CD8-positive, alpha-beta memory T cell (primary cell): ENCODE measurements at places on chromosomes 16 and 17. TPM values are rescaled to one million over a fixed set of nuclear protein-coding genes. Genes with fewer than 3 reads are reported as not detected.

- H3K27me3 ChIP-seq = peaks cover 5% of the 10 kb centered on the region
- H3K4me3 ChIP-seq = peak overlapping the region; percentile 99
- H3K36me3 ChIP-seq = no peaks in the 10 kb centered on the region
- no peak for DNase-seq
- peaks cover 32% of the 10 kb centered on the region for H3K4me1 ChIP-seq
Observed at GRCh38 chr17:2030779-2031163, 818 bp downstream of the DPH1 start.

- no peak overlapping the region for H3K4me3 ChIP-seq
- no peak overlapping the region for H3K27ac ChIP-seq
- H3K4me1 ChIP-seq = no peaks in the 10 kb centered on the region
Observed at GRCh38 chr17:32596206-32596605, 109.4 kb downstream of the CDK5R1 start.

DNA sequence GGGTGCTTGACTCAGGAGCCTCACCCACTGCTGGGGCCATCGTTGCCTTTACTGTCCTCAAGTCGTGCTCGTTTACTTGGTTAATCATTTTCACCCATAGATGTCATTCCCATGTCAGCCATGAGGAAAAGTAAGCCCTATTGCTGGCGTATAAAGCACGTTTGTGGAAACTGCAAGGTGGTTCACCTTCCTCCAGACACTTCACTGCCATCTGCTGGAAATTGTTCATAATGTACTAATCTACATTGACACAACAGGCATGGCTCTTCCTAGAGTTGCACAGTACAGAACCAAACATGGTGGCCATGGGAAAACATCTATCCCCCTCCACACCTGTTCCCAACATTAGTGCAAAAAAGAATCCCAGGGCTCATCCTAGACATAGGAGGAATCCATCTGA, 116.6 kb downstream of the ZNF18 start:
- no peak overlapping the region for H3K4me3 ChIP-seq
- no peaks in the 10 kb centered on the region for H3K27me3 ChIP-seq
- no peak for DNase-seq
- H3K27ac ChIP-seq = no peak overlapping the region

DNA sequence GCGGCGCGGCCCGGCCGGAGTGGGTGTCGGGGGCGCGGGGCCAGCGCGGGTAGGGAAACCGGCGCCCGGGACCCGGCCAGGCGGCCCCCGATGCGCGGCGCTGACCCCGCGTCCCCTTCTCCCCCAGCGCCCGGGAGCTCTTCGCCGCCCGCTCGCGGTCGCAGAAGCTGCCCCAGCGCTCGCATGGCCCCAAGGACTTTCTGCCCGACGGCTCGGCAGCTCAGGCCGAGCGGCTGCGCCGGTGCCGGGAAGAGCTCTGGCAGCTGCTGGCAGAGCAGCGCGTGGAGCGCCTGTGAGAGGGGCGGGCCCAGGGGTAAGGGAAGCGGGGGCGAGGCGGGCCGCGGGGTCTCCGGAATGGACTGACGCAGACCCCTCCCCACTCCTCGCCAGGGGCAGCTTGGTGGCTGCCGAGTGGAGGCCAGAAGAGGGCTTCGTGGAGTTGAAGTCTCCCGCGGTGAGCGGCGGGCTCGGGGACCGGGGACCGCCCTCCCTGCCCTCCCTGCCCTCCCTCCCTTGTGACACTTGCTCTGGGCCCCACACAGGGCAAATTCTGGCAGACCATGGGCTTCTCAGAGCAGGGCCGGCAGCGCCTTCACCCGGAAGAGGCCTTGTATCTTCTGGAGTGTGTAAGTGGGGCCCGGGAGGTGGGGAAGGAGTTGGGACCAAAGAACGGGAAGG, 430 bp downstream of the TSEN54 start:
- peaks cover 7% of the 10 kb centered on the region for H3K36me3 ChIP-seq
- DNase-seq = no peak
- H3K4me1 ChIP-seq = peaks cover 28% of the 10 kb centered on the region
- H3K27ac ChIP-seq = peak overlapping the region; percentile 53

DNA sequence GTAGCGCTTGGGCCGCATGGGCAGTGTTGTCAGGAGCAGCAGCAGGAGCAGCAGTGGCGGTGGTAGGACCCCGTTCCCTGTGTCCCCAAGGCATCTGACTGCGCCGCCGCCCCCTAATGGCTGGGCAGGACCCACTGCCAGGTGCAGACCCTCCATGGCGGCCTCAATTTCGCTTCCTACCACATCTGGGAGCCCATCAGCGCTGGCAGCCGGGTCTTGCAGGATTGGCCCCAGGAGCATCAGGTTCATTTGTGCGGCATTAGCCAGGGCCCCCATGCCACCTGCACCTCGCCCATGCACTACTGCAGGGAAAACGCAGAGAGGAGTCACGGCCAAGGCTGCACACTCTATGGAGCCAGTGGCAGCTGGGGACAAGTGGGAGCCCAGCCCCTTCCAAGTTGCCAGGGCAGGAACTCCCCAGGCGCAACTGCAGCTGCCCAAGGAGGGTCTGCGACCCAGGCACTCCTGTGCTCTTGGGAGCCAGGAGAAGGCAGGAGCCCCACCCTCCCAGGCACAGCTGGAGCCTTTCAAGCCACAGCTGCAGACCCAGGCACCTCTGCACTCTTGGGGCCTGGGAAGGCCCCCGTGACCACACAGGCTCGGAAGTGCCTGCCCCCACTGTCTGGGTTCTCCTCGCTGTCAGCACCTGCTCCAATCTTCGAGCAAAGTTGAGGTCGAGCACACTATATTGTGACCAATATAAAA, 594.2 kb downstream of the KCNJ18 start:
- no peak overlapping the region for H3K27ac ChIP-seq
- no peak for DNase-seq
- H3K4me3 ChIP-seq = no peak overlapping the region
- H3K27me3 ChIP-seq = no peaks in the 10 kb centered on the region

GRCh38 chr17:945672-946071, 33.9 kb downstream of the NXN start:
- peaks cover 9% of the 10 kb centered on the region for H3K27me3 ChIP-seq
- no peak overlapping the region for H3K27ac ChIP-seq
- no peaks in the 10 kb centered on the region for H3K4me1 ChIP-seq
- no peaks in the 10 kb centered on the region for H3K36me3 ChIP-seq
- H3K4me3 ChIP-seq = no peak overlapping the region

The PTGES3L gene
- polyA plus RNA-seq = not detected

- H3K27me3 ChIP-seq = no peaks in the 10 kb centered on the region
- no peak for DNase-seq
- H3K27ac ChIP-seq = no peak overlapping the region
- no peak overlapping the region for H3K4me3 ChIP-seq
- H3K4me1 ChIP-seq = no peaks in the 10 kb centered on the region
Observed at GRCh38 chr17:47605011-47605410, 44.7 kb upstream of the KPNB1 start.

GRCh38 chr17:50203604-50204345, 2.3 kb upstream of the COL1A1 start:
- no peaks in the 10 kb centered on the region for H3K36me3 ChIP-seq
- H3K27ac ChIP-seq = no peak overlapping the region
- no peak for DNase-seq
- H3K4me1 ChIP-seq = peaks cover 17% of the 10 kb centered on the region

- H3K36me3 ChIP-seq = no peaks in the 10 kb centered on the region
- no peak overlapping the region for H3K27ac ChIP-seq
- H3K4me3 ChIP-seq = no peak overlapping the region
- H3K4me1 ChIP-seq = no peaks in the 10 kb centered on the region
- DNase-seq = no peak
- no peaks in the 10 kb centered on the region for H3K27me3 ChIP-seq
Observed at GRCh38 chr17:72702998-72703397, 389.5 kb downstream of the SLC39A11 start.

DNA sequence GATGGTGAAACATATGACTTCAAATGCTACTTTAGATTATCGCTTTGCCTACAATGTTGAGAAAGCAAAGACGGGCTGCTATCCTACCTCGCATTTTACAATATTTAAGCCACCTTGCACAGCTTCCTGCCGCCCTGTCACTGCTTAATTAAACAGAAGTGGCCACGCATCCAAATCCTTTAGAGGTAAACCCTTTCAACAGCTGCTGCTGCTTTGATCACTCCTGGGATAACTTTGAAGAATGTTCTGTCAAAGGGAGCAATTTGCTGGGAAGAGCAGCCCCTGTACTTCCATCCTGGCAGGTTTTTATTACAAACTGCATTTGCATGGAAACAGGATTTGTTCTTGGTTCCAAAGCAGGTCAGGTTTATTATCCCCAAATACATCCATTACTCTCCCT, 24.2 kb upstream of the SSTR2 start:
- DNase-seq = no peak
- peaks cover 12% of the 10 kb centered on the region for H3K4me1 ChIP-seq
- H3K36me3 ChIP-seq = no peaks in the 10 kb centered on the region
